ENCODE measurements at places on chromosomes 1 and 21.

DNA sequence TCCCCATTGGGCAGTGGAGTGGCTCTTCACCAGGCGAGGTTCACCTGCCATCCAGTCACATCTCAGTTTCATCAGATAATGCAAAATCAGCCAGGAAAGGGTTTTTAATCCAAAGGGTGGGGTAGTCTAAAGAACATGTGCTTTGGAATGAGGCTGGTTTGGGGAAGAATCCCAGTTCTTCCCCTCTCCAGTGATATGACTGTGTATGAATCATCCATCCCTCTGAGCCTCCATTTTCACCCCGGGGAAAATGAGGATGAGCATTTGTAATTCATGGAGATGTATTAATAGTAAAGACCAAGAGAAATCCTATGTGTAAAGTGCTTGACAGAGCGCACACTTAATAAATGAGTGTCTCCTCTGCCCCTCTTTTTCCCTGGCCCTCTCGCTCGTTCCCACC is 215.1 kb upstream of the FGGY start:
- DNase-seq, result no peak

- DNase-seq, result peak; percentile 77
These were observed at the start of the genes AMPD2 and GNAT2 for GRCh38 chr1:109619576-109620400. Gene AMPD2 (plus strand): TSS chr1:109619837. CDS start chr1:109621176, 1,339 bp downstream. Gene GNAT2 (minus strand): TSS chr1:109619616. CDS start chr1:109612870, 6,746 bp downstream.

GRCh38 chr1:235270625-235271024 is 57.4 kb downstream of the ARID4B start:
- no peak for DNase-seq

DNA sequence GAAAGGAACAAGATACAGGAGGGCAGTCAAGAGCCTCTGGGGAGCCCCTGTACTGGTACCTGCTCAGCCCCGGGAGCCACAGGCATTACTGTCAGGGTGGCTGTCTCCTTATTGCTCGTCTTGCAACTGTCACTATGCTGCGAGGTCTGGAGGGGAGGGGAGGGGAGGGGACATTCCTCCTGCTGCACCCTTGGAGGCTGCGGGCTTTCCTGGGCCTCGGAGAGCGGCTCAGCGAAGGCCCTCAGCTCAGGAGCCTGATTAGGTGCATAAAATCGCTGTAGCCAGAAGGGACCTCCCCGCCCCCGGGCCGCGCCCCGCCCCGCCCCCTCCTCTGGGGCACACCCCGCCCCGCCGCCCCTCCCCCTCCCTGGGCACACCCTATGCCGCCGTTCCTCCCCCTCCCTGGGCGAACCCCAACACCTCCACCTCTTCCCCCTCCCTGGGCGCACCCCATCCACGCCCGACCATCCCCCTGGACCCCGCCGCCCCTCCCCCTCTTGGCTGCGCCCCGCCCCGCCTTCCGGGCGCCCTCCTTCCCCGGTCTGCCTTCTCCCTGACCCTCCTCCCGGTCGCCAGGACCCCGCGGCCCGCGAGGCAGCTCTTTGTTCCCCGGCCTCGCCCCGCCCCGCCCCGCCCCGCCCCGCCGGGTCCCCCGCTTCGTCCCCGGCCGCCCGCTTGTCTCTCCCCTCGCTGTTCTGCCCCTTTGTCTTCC is 35.5 kb downstream of the CACHD1 start:
- DNase-seq, result no peak

Measured in right lung (tissue), 10 donors.